ENCODE measurements at places on chromosomes 2 and 18.

- no peak for DNase-seq
These were observed 37.1 kb downstream of the BOK start for GRCh38 chr2:241595600-241596140.

- DNase-seq: no peak
These were observed 360.0 kb downstream of the RND3 start for GRCh38 chr2:150127346-150127990.

DNA sequence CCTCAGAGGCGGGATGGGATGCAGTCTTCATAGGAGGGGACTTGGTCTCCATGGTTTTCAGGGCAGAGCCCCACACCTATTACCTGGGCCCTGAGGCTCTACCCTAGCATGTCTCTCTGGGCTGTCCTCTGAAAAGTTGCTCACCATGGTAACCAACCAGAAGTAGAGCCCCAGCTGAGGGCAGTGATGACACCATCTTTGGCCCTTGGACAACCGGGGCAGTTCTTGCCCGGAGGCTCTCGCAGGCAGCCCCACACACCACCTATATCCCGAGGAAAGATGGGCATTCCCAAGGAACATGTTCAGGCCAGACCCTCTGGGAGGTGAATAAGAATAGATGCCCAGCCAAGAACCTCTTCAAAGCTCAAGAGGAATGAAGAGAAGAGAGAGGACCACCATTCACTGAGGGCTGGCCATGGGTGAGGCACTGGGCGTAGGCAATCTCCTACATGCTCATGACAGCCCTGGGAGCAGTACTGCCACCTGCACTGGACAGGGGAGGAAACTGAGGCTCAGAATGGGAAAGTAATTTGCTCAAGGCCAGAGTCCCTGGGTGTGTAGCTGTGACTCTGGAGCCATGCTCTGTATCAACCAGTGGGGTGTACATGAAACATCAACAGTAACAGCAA lies 72.5 kb downstream of the HS1BP3 start:
- DNase-seq: no peak

- no peak for DNase-seq
These were observed 116.5 kb downstream of the MCFD2 start for GRCh38 chr2:46798998-46799698.

- DNase-seq: peak; percentile 55
These were observed 161.5 kb upstream of the NT5C1B start for GRCh38 chr2:18750672-18751554.

Data from renal cortical epithelial cell (primary cell).